ENCODE measurements at places on chromosomes 7 and 10.
A peak's percentile ranks its signal among the peaks of the same experiment; 100 is the strongest.

DNA sequence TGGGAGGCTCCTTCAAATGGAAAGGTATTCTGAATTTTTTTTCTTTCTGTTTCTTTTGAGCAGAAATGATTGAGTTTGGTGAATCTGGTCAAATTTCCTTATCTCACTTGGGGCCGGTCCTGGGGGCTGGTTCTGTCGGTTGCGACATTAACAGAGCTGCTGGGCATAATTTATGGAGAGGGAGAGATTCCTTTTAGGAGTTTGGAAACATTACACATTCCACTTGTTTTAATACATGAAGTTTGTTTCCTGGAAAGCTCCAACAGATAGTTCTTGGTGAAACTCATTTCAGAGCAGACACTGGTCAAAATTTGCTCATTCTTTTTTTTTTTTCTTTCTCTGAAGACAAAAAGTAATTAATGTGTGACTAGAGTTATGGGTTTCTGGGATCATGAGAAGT lies 129.9 kb downstream of the ABCA13 start:
- DNase-seq = no peak

DNA sequence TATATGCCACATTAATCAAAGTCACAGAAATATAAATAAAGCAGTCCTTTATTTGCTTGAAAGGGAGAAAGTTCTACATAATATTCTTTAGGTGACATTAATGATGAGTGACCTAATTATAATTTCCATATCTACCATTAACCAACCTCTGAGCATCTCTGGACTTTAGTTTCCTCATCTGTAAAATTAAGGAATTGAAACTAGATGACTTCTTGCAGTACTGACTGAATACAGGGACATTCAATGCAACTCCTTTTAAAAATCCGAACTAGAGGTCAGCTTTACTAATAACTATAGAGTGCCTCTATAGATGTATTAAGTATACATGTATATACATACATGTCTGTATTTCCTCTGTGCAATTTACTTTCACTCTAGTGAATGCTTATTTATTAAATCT lies 3.9 kb downstream of the FMC1 start:
- DNase-seq = no peak

- DNase-seq = peak; percentile 72
Observed at GRCh38 chr7:101602484-101603241, 26.4 kb downstream of the MYL10 start.

GRCh38 chr10:98270073-98270740 lies 2.2 kb upstream of the LOXL4 start:
- no peak for DNase-seq

DNA sequence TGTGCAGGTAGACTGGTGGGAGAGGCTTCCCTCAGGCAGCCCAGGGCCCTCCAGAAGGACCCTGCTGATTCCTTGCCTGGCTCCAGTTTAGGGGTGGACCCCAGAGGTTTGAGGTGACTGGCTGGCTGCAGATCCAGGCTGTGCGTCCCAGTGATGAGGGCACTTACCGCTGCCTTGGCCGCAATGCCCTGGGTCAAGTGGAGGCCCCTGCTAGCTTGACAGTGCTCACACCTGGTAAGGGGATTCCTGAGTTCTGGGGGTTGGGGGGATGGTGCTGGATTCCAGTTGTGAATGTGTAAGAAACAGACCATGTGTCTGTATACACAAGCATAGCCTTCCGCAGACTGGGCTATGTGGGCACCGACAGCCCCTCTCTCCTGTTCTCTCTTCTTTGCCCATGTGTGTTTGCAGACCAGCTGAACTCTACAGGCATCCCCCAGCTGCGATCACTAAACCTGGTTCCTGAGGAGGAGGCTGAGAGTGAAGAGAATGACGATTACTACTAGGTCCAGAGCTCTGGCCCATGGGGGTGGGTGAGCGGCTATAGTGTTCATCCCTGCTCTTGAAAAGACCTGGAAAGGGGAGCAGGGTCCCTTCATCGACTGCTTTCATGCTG lies 2.7 kb downstream of the KAZALD1 start:
- DNase-seq = no peak

- DNase-seq = no peak
Observed at GRCh38 chr10:103653581-103654037, 160.1 kb downstream of the NEURL1 start.
